Kidney epithelial cell (primary cell): ENCODE measurements at places on chromosomes 1 and 21. TPM values are rescaled to one million over a fixed set of nuclear protein-coding genes. Genes with fewer than 3 reads are reported as not detected.

- DNase-seq: peak; percentile 29
These were observed 1.2 kb downstream of the LRIG2 start for GRCh38 chr1:113074237-113074636.

DNA sequence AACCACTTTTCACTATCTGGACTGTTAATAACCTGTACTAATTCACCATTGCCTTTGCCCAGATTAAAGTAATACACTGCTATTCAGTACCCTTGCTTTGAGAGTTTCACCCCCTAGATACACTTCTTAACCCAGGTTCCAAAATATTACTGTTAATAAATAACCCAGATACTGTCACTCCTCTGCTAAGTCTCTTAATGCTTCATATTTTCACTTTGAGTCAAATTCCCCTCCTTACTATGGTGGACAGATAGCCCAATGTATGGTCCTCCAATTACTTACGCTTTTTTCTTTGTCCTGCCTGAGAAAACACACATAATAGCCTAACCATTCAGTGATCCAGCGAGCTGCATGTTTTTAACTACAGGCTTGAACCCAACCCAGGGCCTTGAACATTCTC lies 152.5 kb downstream of the NEGR1 start:
- no peak for DNase-seq

- no peak for DNase-seq
These were observed 1.6 kb upstream of the KCND3 start for GRCh38 chr1:111990878-111991718.

DNA sequence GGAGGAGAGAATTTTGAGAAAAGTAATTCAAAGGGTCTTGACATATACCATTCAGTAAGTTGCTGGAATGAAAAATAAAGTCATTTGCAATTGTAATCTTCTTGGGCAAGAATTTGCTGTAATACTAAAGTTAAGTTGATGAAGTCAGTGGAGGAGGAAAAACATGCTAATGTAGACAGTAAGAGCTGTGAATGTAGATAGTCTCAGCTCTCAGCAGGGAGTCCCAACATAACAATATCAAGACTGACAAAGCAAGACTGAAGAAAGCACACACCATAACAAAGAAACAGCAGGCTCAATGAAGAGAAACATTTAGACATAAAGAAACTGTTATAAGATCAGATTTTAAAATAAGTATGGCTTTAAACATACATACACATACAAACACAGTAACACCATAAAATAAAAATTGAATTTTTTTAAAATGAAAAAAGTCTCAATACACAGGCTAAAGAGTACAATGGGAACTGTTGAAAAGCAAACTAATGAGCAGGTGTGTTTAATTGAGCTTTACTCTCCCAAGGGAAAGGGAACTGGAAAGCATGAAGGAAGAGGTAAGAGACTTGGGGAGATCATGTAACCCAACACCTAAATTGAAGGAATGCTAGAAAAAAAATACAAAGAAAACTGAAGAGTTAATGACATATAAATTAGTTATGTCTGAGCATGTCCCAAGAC lies 336.3 kb upstream of the NCAM2 start:
- no peak for DNase-seq

- no peak for DNase-seq
These were observed 180.1 kb downstream of the EDEM3 start for GRCh38 chr1:184574588-184574987.

GRCh38 chr1:183093786-183094298 lies 70.6 kb downstream of the LAMC1 start:
- DNase-seq: no peak

DNA sequence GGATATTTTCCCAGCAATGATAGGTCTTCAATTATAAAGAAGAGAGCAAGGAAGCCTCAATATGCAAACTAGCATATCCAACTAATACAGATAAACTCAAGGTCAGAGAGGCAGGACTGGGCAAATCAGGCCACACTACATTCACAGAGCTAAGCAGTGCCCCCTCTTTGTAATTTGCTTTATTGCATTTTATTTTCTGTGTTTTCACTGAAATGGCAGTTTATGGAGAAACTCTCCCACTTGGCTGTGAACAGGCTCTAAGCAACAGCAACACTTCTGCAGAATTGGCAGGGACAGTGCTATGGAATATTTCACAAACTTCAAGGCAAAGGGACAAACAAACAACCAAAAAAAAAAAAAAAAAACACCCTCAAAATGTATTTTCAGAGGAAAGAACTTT lies 93.4 kb upstream of the SOD1 start:
- DNase-seq: no peak

GRCh38 chr1:3914911-3915310 lies 14.8 kb upstream of the C1orf174 start:
- no peak for DNase-seq

DNA sequence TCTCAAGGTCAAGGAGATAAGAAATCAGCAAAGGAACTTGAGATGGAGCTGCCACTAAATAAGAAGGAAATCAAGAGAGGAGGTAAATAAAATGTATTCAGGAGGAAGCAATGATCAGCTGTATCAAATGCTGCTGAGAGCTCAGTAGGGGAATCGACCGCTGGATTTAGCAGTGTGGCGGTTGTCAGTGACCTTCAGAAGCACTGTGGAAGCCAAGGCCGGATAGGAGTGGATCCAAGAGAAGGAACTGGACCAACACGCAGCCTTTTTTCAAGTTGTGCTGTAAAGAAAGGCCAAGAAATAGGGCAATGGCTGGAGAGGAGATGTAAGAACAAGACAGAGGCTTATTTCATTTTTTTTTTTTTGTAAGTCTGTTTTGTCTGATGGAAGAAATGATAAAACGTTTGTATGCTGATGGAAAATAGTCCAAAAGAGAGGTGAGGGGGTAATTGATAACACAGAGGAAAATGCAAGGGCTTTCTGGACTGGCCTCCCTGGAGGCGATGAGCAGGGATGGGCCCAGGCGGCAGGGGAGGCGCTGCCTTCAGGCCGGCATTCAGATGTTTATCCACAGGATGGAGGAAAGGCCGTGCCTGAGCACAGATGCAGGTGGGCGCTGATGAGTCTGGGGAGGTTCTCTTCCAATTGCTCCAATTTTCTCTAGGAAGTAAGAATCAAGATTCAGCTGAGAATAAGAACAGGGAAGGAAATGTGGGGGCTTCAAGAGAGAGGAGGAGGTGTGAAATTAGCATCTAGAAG lies 17.5 kb upstream of the FAM43B start:
- no peak for DNase-seq

DNA sequence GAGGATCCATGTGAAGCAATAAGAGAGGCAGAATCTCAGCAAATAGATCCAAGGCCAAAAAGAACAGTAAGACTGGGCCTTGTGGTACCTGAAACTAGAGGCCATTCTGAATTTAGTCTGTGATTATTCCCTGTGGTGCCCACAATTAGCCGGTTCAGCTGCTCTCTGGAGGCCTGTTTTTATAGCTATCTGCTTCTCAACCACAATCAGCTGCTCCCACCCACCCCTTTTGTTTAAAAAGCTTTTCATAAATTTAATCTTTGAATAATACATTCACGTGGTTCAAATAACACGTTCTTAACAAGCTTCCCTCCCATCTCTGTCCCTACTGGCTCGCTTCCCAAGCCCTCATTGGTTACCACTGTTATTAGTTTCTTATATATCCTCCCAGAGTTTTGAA lies 18.0 kb downstream of the UBE2T start:
- DNase-seq: no peak

DNA sequence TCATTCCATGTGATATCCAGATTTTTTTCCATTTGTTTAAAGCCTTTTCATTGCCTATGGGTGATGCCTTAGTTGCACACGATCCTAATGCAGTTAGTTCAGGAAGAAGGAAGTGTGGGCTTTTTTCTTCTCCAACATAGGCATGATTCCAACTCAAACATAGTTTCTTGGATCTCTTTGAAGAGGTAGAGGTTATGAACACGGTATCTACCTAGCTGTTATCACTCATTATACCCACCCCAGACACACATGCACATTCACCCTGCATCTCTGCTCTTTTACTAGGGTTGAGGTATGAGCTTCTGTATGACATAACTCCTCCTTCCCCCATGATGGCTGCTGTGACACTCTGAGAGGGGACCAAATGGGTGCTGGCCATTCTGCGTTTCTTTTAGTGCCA lies 122.1 kb upstream of the ZNF648 start:
- no peak for DNase-seq

DNA sequence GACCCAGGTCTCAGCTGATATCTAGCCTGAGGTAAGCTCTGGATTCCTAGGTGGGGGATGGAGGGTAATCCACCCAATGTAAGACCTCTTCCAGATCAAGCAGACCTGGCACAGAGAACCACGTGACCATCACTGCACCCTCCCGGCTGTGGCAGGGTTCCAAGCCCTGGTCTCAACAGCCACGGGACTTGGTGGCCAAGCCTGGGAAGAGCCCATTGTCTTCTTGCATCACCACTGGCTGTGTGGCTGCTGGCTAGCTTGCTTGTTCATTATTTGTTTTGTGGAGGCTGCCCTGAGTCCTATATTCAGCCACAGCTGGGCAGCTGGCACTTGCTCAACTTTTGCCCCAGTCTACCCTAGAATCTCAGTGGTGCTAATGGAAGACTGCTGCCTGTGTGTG lies 24.1 kb upstream of the NFASC start:
- DNase-seq: no peak

DNA sequence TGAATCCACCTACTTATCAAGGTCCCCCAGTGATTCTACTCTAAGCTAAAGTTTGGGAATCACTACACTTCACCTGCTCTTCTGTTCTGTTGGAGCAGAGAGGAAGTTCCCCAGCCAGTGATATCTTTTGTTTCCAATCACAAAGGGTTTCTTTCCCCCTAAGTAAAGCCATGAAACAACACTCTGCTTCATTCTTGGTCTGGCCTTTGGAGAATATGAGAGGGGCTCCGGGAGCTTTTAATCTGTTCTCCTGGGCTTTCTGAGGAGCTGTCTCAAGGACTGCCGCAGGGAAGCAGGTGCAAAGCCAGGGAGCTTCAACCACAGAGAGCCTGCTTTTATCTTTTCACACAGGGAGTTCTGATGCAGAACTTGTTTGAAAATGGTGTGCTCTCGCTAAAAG lies 10.1 kb upstream of the SLAMF9 start:
- no peak for DNase-seq

GRCh38 chr21:32834211-32834915 lies 62.8 kb upstream of the PAXBP1 start:
- DNase-seq: no peak

- DNase-seq: no peak
These were observed 7.2 kb downstream of the ZDHHC18 start for GRCh38 chr1:26833432-26834405.

- no peak for DNase-seq
These were observed 192.3 kb downstream of the KCNT2 start for GRCh38 chr1:196415978-196416377.

TMEM82 gene
- not detected in 2 replicates for total RNA-seq

TESK2 gene
- 2.1 and 2.5 TPM in 2 replicates for total RNA-seq

NUCKS1 gene
- total RNA-seq: 63.9 and 72.6 TPM in 2 replicates

ETV3L gene
- not detected in 2 replicates for total RNA-seq

C1QC gene
- total RNA-seq: 0.58 and 2.0 TPM in 2 replicates

CA14 gene
- total RNA-seq: not detected in 2 replicates

TMEM269 gene
- 0.04 and 0.27 TPM in 2 replicates for total RNA-seq

STYXL2 gene
- total RNA-seq: not detected in 2 replicates
